Endothelial cell (in vitro differentiated cells): ENCODE measurements at places on chromosomes 6 and 20. TPM values are rescaled to one million over a fixed set of nuclear protein-coding genes. Genes with fewer than 3 reads are reported as not detected.

The DHX35 gene
- 10.5 TPM for total RNA-seq

The FAM83B gene
- 1.1 TPM for total RNA-seq

The NKX2-4 gene
- total RNA-seq = not detected

The TNXB gene
- total RNA-seq = 7.5 TPM

The NKAIN4 gene
- total RNA-seq = 3.3 TPM

The HTR1B gene
- total RNA-seq = 0.33 TPM

The LCA5 gene
- 3.6 TPM for total RNA-seq

The FLOT1 gene
- 136 TPM for total RNA-seq

The SLC17A2 gene
- total RNA-seq = not detected

The MAFB gene
- 2.1 TPM for total RNA-seq

The DLL1 gene
- total RNA-seq = 59.5 TPM

The SNAI1 gene
- 26.4 TPM for total RNA-seq

The TGM3 gene
- not detected for total RNA-seq

The HLA-DMB gene
- 1.3 TPM for total RNA-seq

The SLC4A11 gene
- 30.6 TPM for total RNA-seq

The ERVFRD-1 gene
- total RNA-seq = not detected

The DHX16 gene
- 38.5 TPM for total RNA-seq

The ADA gene
- total RNA-seq = 137 TPM

The PROKR2 gene
- not detected for total RNA-seq

The TCP11 gene
- total RNA-seq = 0.18 TPM

The ACOT8 gene
- total RNA-seq = 25.3 TPM

The RRAGD gene
- total RNA-seq = 9.8 TPM

The TRIM40 gene
- total RNA-seq = not detected

The PTGIS gene
- 12.2 TPM for total RNA-seq

The FRK gene
- total RNA-seq = 0.08 TPM

The DDO gene
- not detected for total RNA-seq

The ZNF165 gene
- 1.4 TPM for total RNA-seq

The MAS1 gene
- total RNA-seq = not detected

The GPLD1 gene
- total RNA-seq = 1.2 TPM

The GJA1 gene
- total RNA-seq = 363 TPM

The GPX5 gene
- total RNA-seq = not detected

The TPBG gene
- 21.8 TPM for total RNA-seq

The LAMA2 gene
- total RNA-seq = 2.0 TPM

The KHDRBS2 gene
- not detected for total RNA-seq

The TEAD3 gene
- total RNA-seq = 6.3 TPM

The IL20RA gene
- 0.10 TPM for total RNA-seq

The ID4 gene
- 5.6 TPM for total RNA-seq

The EPPIN gene
- not detected for total RNA-seq

The AFG1L gene
- 5.7 TPM for total RNA-seq

The DNAH8 gene
- 0.05 TPM for total RNA-seq

The ZFP57 gene
- total RNA-seq = 1.0 TPM

The KCNK5 gene
- total RNA-seq = 9.8 TPM
